NCI-H1092 (cell line): ENCODE measurements at places on chromosomes 6 and 20.

DNA sequence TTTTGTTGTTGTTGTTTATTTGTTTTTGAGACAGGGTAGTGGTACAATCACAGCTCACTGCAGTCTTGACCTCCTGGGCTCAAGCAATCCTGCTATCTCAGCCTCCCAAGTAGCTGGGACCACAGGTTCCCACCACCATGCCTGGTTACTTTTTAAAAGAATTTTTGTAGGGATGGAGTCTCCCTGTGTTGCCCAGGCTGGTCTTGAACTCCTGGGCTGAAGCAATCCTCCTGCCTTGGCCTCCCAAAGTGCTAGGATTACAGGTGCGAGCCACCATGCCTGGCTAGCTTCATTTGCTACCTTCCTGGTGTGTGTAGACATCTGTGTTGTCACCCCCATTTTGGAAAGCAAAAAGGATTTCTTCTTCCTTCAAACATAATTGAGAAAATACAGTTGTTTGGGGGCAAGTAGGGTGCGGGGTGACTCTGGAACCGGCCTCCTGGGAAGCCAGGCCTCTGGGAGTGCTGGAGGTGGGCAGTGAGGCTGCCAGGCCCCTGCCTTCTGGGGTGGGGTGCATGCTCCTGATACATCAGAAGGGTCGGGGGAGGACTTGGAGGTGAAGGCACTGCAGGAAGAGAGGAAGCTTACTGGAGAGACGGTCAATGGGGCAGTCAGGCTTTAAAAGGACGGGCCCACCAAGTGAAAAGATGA, 28.4 kb downstream of the SYNJ2 start:
- DNase-seq, result no peak

DNA sequence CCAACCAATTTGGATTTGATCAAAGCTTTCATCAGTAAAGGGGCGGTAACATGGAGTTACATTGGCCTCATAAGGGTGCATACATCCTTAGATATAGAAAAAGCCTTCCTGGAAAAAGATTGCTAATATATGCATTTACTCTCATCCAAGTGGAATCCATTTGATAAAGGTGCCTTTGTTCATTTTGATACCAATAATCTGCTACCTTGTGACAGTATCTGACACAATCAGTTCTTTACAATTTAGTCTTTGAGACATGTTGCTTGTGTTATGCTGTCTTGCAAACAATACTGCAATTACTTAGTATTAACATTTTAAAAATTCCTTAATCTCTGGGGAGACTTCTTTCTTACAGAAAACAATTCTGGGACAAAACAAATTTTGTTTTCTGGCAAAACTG, 654.4 kb upstream of the SLC35B3 start:
- no peak for DNase-seq

DNA sequence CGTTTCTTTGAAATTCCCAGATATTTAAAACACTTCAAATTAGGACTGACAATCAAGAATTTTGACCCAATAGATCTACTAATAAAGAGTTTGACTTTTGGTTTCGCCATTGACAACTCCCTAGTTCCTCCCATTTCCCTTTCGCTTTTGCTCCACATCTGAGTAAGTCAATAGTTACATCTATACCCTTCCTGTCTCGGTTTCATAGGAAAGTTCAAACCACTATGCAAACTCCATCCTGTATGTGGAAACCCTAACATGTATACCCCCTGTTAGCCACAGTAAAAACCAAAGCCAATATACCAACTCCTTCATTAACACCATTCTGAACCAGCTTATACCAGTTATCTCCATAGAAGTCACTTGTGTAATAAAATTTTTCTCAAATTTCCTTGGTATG, 311.1 kb downstream of the MMUT start:
- no peak for DNase-seq

GRCh38 chr6:113122060-113122459, 735.1 kb upstream of the MARCKS start:
- no peak for DNase-seq

DNA sequence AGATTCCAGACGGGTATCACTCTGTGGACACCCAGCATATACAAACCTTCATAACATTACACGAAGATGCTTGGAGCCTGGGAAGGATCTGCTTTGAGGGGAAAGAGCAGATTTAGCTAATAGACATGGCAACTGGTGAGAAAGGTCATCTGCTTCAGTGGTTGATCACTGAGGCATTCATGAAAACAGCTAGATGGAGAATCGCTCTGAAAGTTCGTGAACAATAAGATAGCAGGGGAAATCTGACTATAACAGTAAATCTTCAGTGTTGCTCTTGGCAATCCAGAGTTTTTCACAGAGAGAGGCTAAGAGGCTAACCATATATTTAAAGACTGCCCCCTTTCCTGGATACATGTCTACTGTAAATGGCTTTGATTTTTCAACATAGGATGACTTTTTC, 245.3 kb downstream of the FARS2 start:
- no peak for DNase-seq

DNA sequence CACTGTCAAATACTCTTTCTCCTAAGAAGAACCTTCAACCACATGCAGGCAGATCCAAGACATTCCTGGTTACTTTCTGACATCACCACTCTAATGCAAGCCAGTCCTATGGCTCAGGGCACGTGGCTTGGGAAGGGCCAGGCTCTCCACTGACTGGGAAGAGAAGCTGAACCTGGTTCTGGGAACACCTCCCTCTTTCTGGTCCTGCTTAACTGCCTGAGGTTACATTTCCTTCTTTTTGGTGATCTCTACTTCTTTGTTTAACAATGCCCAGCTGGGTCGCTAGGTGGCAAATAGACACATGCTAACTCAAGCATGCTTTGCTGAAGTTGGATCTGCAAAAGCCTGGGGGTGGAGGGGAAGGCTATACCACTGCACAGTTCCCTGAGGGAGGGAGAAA, 249.8 kb downstream of the GMDS start:
- DNase-seq, result no peak

DNA sequence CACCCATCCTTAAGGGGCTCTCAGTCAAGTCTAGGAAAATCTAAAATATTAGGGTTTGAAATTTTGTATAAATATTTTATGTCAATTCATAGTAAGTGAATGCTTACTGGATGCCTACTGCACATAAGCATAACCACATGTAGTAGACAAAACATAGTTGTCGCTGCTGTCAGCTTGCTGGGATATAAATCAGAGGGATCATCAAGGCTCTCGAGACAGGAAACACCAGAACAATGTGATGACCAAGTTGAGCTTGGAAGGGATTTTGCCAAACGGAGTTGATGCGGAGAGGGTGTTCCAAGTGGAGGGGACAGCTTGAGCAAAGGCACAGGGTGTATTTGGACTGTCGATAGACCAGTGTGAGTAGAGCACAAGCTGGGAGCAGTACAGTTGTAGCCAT, 105.8 kb upstream of the SUPT3H start:
- no peak for DNase-seq

- DNase-seq, result no peak
Measured at GRCh38 chr20:46367234-46367633, 39.2 kb downstream of the ELMO2 start.

GRCh38 chr20:41009946-41010345, 18.7 kb upstream of the TOP1 start:
- no peak for DNase-seq

GRCh38 chr6:169495601-169496000, 206.2 kb downstream of the WDR27 start:
- no peak for DNase-seq

DNA sequence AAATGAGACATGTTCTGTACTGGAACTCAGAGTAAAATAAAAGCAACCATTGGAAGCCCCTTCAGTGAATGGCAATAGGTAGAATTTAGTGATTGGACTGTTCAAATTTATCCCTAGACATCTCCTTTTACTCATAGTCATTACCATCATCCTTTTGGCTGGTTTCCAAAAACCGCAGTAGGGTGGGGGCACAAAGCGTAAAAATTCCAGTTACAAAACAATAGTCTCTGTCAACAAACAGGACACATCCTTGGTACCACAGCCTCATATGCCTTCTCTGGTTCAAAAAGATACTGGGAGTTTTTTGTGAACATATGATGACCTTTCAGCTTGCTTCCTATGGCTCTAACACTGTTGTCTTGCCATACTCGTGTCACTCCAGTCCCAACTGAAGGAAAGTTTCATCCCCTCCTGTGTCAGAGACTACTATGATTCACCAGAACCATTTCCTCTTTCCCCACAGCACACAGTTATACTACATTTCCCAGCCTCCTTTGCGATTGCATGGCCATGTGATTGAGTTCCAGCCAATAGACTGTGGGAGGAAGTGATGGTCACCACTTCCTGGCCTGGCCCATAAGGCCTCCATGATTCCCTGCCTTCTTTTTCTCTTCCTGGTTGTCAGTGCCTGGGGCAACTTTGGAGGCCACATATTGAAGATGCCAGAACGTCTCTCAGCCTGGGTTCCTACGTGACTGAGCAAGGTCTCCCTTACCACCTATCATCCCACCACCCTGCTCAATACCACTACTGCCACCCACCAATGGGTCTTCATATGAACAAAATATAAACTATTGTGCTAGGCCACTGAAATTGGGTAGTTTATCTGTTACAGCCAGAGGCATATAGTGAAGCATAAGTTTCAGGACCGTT, 162.4 kb downstream of the ID4 start:
- no peak for DNase-seq

- peak; percentile 88 for DNase-seq
Measured at GRCh38 chr20:37396416-37397075, 50.6 kb downstream of the SRC start.

GRCh38 chr6:168147205-168147738, 68.3 kb upstream of the FRMD1 start:
- peak; percentile 76 for DNase-seq

GRCh38 chr20:33499355-33499754, 9.5 kb downstream of the CBFA2T2 start:
- no peak for DNase-seq

GRCh38 chr6:35223396-35223795, 9.6 kb downstream of the SCUBE3 start:
- DNase-seq, result no peak

DNA sequence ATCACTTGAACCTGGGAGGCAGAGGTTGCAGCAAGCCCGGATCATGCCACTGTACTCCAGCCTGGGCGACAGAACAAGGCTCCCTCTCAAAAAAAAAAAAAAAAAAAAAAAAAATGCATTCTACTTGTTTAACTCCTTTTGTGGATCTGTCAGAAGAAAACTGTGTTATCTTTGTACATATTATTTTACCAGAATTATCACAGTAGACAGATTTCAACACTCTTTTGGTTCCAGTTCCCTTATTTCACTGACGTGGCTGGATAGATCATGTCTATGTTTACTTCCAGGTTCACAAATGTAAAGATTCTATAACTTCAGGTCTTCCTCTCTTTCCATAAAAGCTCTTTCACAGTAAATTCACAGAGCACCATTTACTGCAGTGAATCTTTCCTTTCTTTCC, 18.4 kb downstream of the NUDT3 start:
- no peak for DNase-seq

GRCh38 chr6:8229915-8230756, 127.8 kb upstream of the EEF1E1 start:
- no peak for DNase-seq

GRCh38 chr6:53154794-53155193, 6.2 kb upstream of the GCM1 start:
- DNase-seq, result no peak

DNA sequence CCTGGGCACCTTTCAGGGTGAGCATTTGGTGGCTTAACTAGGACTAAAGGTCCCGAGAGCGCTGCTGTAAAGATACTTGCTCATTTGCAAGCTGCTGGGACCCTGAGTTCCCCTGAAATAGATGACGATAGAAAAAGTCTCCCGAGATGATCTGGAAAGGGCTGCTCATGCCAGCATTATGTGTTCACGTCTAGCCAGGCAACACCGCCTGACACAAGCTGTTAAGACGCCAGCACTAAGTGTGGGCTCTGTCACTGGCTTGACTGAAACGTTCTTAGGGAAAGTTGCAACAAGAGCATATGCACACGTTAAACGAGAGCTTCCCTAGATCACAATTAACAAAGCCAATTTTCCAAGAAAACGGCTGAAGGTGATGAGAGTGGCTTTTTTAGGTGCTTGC, 113.7 kb downstream of the SLC23A2 start:
- DNase-seq, result no peak

- DNase-seq, result no peak
Measured at GRCh38 chr6:148855744-148856143, 108.9 kb downstream of the UST start.

- no peak for DNase-seq
Measured at GRCh38 chr20:9172851-9173250, 104.0 kb downstream of the PLCB4 start.

- DNase-seq, result no peak
Measured at GRCh38 chr20:56748476-56749377, 119.6 kb downstream of the TFAP2C start.

DNA sequence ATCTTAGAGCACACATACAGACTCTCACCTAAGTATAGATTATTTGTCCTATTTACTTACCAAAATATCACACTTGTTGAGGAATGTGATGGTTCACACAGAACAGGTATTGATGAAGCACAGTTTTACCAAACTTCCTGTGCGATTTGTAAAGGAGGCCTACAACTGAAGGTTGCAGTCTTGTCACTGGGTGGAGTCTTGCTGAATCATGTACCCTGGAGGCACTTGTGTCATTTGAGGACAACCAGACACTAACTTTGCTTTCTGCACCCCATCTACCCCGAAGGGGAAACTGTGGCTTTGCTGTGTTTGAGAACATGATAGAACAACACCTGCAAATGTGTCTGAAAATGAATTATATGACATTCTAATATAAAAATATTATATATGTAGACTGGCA, 32.4 kb upstream of the HINT3 start:
- DNase-seq, result no peak

- DNase-seq, result no peak
Measured at GRCh38 chr6:23775127-23775526, 350.9 kb upstream of the NRSN1 start.

DNA sequence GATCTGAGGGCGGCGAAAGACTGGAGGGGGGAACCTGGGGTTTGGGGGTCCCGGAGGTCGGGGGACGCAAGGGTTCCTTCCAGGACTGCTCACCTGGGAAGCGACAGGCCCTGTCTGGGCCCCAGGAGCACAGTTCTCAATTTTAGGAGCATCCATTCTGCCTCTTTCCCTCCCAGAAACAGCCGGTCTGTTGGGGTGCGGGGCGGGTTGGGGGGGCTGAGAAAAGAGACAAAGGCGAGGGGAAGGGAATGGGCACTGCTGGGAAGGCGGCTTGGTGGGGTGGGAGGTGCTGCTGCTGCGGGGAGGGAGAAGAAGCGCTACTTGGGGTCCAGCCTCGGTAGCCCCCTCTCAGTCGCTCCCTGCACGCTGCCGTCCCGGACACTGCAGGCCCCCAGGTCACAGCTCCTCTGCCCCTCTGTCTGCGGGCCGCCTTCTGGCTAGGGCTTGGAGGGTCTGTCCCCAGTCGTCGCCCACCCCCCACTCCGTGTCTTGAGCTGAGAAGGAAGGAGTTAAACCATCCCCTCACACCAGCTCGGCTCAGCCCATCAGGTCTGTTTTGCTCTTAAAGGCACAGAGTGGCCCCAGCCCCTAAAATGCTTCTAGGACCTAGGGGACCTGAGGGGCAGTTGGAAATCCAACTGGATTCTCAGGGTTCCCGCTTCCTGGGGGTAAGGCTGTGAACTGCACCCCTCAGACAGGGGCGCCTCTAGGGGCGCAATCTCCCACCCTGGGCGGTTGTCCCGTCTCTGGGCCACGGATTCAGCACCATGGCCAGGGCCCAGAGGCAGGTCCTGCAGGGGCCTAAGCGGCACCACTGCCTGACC, 690 bp downstream of the GDAP1L1 start:
- DNase-seq, result no peak
